ENCODE measurements at places on chromosomes 6 and 20.

DNA sequence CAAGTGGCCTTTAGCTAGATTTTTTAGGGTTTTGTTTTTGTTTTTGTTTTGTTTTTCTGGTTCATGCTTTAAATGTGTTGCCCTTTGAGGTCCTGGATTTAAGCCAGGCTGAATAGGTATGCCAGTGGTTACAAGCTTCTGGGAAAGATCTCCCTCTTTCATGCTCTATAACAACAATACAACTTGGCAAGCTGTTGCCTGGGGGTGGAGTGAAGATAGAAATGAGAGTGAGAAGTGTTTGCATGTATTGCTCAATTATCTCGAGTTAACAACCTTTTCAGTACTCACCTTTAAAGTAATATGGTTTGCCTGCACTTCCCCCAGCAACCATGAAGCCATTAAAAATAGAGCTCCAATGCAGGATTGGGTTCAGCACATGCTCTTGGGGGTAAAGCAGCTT, 19.2 kb upstream of the HAO1 start:
- H3K4me3 ChIP-seq: no peak overlapping the region
- no peaks in the 10 kb centered on the region for H3K4me1 ChIP-seq
- no peak for DNase-seq
- no peaks in the 10 kb centered on the region for H3K36me3 ChIP-seq
- no peak overlapping the region for H3K27ac ChIP-seq

GRCh38 chr6:121093928-121094327, 240.4 kb downstream of the TBC1D32 start:
- no peak for DNase-seq
- H3K27me3 ChIP-seq: no peaks in the 10 kb centered on the region
- H3K27ac ChIP-seq: no peak overlapping the region
- no peaks in the 10 kb centered on the region for H3K4me1 ChIP-seq
- H3K4me3 ChIP-seq: no peak overlapping the region
- no peaks in the 10 kb centered on the region for H3K36me3 ChIP-seq

GRCh38 chr6:84027340-84028181, 6.0 kb upstream of the MRAP2 start:
- H3K36me3 ChIP-seq: no peaks in the 10 kb centered on the region
- H3K27me3 ChIP-seq: peaks cover 24% of the 10 kb centered on the region
- no peak for DNase-seq
- no peaks in the 10 kb centered on the region for H3K4me1 ChIP-seq
- no peak overlapping the region for H3K4me3 ChIP-seq

GRCh38 chr20:14829906-14830305, 492.5 kb upstream of the FLRT3 start:
- no peaks in the 10 kb centered on the region for H3K36me3 ChIP-seq
- no peak for DNase-seq
- no peaks in the 10 kb centered on the region for H3K4me1 ChIP-seq
- no peaks in the 10 kb centered on the region for H3K27me3 ChIP-seq
- H3K4me3 ChIP-seq: no peak overlapping the region
- no peak overlapping the region for H3K27ac ChIP-seq

- H3K27me3 ChIP-seq: peaks cover 8% of the 10 kb centered on the region
- H3K4me1 ChIP-seq: no peaks in the 10 kb centered on the region
- no peaks in the 10 kb centered on the region for H3K36me3 ChIP-seq
- no peak overlapping the region for H3K27ac ChIP-seq
These were observed 20.7 kb upstream of the SH3BGRL2 start for GRCh38 chr6:79610306-79611009.

GRCh38 chr20:49529470-49529869, 38.5 kb downstream of the PTGIS start:
- no peak overlapping the region for H3K4me3 ChIP-seq
- peaks cover 4% of the 10 kb centered on the region for H3K36me3 ChIP-seq
- DNase-seq: no peak
- peaks cover 3% of the 10 kb centered on the region for H3K4me1 ChIP-seq
- H3K27me3 ChIP-seq: peaks cover 18% of the 10 kb centered on the region
- no peak overlapping the region for H3K27ac ChIP-seq

DNA sequence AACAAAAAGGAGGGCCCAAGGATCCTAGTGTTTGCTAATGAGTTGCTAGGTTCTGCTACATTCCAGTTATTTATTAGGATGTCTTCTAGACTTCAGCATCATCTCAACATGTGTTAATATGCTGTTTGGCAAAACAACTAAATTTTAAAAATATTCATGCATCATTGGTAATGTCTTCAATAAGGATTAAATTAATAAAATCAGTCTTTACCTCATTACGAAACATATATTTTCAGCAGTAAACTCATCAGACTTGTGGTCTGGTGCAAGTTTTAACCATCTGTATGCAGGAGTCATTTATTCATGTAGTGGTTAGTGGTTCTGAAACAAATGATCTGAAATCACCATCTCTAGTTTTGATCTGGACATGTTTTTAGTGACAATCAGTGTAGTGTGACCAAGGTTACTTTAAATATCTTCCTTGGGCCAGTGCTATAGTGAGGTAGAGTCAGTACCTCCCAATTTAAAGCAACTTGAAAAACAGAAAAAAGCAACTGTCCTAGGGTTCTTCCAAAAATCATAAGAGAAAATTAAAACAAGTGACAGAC, 85.0 kb upstream of the KCNK16 start:
- H3K4me3 ChIP-seq: no peak overlapping the region
- no peak for DNase-seq
- no peaks in the 10 kb centered on the region for H3K4me1 ChIP-seq
- no peaks in the 10 kb centered on the region for H3K36me3 ChIP-seq

GRCh38 chr20:35698298-35699126, 640 bp downstream of the NFS1 start:
- no peak for DNase-seq
- H3K4me1 ChIP-seq: peaks cover 38% of the 10 kb centered on the region
- peaks cover 58% of the 10 kb centered on the region for H3K36me3 ChIP-seq
- H3K4me3 ChIP-seq: peak overlapping the region; percentile 99

- no peaks in the 10 kb centered on the region for H3K4me1 ChIP-seq
- H3K36me3 ChIP-seq: peaks cover 2% of the 10 kb centered on the region
- H3K4me3 ChIP-seq: no peak overlapping the region
- no peak for DNase-seq
- no peak overlapping the region for H3K27ac ChIP-seq
- peaks cover 54% of the 10 kb centered on the region for H3K27me3 ChIP-seq
These were observed 22.2 kb downstream of the NHLRC1 start for GRCh38 chr6:18100296-18100695.

GRCh38 chr20:26279238-26279637, 582.6 kb upstream of the ZNF337 start:
- DNase-seq: no peak
- no peaks in the 10 kb centered on the region for H3K36me3 ChIP-seq
- H3K4me3 ChIP-seq: no peak overlapping the region
- H3K4me1 ChIP-seq: no peaks in the 10 kb centered on the region
- H3K27ac ChIP-seq: no peak overlapping the region

DNA sequence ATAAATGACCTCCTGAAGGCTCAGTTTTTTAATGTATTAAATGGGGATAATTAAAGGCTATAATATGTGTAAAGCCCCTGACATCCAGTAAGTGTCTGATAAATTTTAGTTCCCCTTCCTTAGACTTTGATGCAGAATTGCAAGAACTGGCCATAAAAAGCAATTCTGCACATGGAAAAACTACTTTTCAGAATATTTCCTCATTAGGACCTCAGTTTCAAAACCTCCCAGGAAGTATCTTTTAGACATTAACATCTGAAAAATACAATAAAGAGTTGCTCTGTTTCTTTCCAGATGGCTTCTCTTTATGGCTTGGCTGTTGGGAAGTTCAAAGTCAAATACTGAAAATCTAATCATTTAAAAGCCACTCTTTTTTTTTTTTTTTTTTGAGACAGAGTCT, 106.3 kb upstream of the ZNF217 start:
- H3K4me1 ChIP-seq: peaks cover 13% of the 10 kb centered on the region
- no peaks in the 10 kb centered on the region for H3K27me3 ChIP-seq
- no peak for DNase-seq
- no peaks in the 10 kb centered on the region for H3K36me3 ChIP-seq
- no peak overlapping the region for H3K4me3 ChIP-seq

DNA sequence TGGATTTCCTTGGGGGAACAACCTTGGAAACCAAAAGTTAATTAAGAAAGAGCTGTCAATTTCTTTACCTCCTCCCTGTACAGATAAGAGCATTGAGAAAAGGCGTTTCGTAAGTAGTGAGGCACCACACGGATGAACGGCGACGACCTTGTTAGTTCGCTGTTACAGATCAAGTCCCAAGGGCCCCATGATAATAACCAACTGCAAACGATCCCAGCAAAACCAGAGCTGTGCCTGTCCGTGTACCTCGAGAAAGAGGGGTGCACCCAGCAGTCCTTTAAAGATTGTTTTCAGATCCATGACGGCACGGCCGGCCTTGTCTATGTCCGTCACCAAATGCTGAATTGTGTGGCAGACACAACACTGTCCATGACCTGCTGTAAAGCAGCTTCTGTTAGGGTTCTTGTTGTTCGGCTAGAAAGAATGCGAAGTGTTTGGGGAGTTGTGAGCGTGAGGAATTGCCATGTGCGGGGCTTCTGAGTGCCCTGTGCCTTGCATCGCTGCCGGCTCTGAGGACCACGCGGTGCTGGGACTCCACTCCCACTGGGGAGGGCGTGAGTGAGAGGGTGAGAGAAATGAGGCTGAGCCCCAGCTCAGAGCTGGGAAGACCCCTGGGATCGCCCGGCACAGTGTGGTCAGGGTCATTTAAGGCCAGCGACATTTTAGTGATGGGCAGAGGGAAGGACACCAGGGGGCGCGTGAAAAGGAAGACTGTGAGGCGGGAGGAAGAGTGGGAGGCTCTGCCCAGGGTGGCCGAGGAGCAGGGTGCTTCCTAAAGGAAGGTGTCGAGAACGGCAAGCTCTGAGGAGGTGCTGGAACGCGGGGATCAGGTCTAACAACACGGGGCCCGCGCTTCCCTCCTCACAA, 136.8 kb upstream of the RPS6KA2 start:
- H3K27me3 ChIP-seq: peaks cover 12% of the 10 kb centered on the region
- no peak overlapping the region for H3K4me3 ChIP-seq
- no peak for DNase-seq
- H3K4me1 ChIP-seq: peaks cover 8% of the 10 kb centered on the region
- peaks cover 5% of the 10 kb centered on the region for H3K36me3 ChIP-seq

DNA sequence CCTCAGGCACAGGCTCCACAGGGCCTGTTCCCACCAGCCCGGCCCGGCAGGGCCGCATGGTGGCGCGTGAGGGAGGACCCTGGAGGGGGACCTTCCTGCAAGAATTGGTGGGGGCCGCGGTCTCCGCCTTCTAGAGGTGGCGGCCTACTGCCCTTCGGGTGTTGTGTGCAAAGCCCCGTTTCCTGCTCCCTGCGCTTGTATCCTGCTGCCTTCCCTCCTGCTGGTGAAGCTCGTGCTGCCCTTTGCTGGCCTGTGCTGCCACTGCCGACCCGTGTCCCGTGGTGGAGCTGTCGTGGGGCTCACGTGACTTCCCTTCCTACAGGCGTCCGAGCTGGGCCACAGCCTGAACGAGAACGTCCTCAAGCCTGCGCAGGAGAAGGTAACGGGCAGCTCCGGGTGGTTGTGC, 8.4 kb upstream of the COL20A1 start:
- H3K4me3 ChIP-seq: peak overlapping the region; percentile 51
- H3K36me3 ChIP-seq: peaks cover 18% of the 10 kb centered on the region
- H3K27ac ChIP-seq: no peak overlapping the region
- no peaks in the 10 kb centered on the region for H3K27me3 ChIP-seq
- H3K4me1 ChIP-seq: no peaks in the 10 kb centered on the region
- DNase-seq: no peak

- no peak for DNase-seq
- H3K4me1 ChIP-seq: no peaks in the 10 kb centered on the region
These were observed 235.5 kb downstream of the BMP7 start for GRCh38 chr20:57030611-57031600.

- no peaks in the 10 kb centered on the region for H3K27me3 ChIP-seq
- H3K4me1 ChIP-seq: peaks cover 59% of the 10 kb centered on the region
- peak overlapping the region; percentile 90 for H3K27ac ChIP-seq
- peak; percentile 31 for DNase-seq
- peaks cover 4% of the 10 kb centered on the region for H3K36me3 ChIP-seq
- H3K4me3 ChIP-seq: peak overlapping the region; percentile 69
These were observed 42.6 kb downstream of the RBM38 start for GRCh38 chr20:57433657-57434389.

DNA sequence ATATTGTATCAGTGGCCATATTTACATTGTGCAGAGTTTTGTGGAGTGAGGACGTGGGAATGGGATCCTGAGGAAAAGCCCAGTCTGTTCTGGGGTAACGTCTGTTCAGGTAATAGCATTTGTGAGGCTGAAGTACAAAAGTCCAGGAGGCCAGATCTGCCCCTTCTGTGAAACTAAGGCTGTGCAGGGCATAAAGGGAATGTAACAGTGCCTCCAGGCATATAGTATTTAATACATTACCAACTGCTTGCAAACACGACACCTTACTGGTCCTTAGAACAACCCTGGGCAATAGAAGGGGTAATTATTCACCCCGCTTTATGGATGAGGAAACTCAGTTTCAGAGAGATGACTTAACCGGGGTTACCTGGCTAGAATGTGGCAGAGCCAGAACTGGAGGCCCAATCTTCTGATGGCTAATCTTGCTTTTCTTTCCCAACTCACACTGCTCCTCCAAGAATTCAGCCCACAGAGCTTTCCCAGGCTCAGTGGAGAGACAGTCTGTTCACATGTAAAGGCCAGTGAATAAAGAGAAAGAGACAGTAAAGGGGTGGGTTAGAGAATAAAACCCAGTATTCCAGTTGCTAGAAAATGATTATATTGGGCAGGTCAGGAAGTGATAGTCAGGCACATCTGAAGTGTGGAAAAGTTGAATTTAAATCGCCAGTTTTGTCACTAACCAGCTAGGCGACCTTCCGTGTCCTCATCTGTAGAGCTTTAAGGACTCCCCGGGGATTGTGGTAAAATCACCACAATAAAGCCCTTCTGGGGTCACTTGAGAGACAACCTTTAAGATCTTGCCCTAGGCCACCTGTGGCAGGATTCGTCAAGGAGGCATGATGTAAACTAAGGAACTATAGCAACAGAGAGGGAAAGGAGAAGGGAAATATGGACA, 280.7 kb upstream of the CITED2 start:
- H3K36me3 ChIP-seq: no peaks in the 10 kb centered on the region
- H3K27me3 ChIP-seq: no peaks in the 10 kb centered on the region
- no peak for DNase-seq

GRCh38 chr20:38091441-38092216, 58.1 kb downstream of the RPRD1B start:
- H3K4me3 ChIP-seq: peak overlapping the region; percentile 43
- H3K27me3 ChIP-seq: no peaks in the 10 kb centered on the region
- DNase-seq: no peak
- peaks cover 34% of the 10 kb centered on the region for H3K4me1 ChIP-seq
- H3K27ac ChIP-seq: peak overlapping the region; percentile 92

DNA sequence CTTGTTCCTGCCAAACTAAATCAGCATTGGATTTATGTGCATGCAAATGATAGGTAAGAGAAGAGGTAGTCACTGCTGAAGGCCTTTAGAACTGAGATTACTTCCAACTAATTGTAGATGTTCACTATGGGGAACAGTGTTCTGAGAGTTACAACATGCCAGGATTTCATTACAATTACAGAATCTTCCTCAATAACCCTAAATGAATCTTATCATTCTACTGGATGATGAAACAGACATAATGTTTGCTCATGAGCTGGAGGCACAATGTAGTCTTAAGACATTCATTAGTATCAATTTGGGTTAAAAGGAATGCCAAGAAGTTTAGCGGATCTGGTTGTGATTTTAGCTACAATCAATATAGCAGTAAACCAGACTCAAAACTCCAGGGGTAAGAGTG, 248.9 kb upstream of the THEMIS start:
- H3K27ac ChIP-seq: no peak overlapping the region
- peaks cover 19% of the 10 kb centered on the region for H3K27me3 ChIP-seq
- H3K4me3 ChIP-seq: no peak overlapping the region
- H3K36me3 ChIP-seq: no peaks in the 10 kb centered on the region

- H3K27me3 ChIP-seq: peaks cover 11% of the 10 kb centered on the region
- no peak overlapping the region for H3K4me3 ChIP-seq
- DNase-seq: no peak
- peaks cover 23% of the 10 kb centered on the region for H3K4me1 ChIP-seq
- no peaks in the 10 kb centered on the region for H3K36me3 ChIP-seq
These were observed 74.4 kb downstream of the GINS1 start for GRCh38 chr20:25481918-25482253.

All from central memory CD8-positive, alpha-beta T cell (primary cell).